ENCODE measurements at places on chromosomes 3 and 15.

GRCh38 chr3:124562769-124563168 is 167.5 kb upstream of the UMPS start:
- DNase-seq = no peak

DNA sequence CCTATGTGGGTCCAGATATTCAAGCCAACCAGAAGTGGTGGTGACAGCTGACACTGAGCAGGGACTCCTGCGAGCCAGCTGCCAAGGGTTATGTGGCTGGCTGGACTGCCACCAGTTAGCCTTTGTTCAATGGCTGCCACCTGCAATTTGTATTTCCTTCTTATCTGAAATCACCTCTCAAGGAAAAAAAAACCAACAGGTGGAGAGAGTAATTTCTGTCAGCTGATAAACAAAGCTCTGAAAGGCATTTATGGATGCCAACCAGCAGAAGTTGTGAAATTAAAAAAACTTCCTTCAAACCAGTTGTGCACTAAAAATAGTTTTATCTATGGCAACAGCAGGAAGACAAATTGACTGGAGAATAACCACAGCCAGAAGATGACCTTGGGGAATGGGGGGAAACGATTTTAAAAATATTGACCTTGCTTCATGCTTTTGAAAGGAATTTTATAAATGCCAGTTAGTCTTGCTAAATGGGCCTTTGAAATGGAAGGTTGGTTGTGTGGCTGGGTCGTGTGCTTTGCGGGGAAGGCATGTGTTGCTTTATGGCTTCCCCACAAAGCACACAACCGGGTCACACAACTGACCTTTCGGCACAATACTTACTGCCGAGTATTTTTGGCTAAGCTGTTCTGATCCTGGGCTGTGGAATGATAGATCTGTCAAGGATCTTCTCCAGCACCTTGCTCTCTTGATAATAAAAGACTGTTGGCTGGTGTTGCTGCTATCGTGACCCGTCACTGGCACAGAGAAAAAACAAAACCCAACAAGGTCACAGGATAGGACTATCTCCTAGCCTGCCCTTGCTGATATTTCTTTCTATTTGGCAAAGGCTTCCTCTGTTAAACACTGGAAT is 3.5 kb downstream of the MYZAP start:
- no peak for DNase-seq

DNA sequence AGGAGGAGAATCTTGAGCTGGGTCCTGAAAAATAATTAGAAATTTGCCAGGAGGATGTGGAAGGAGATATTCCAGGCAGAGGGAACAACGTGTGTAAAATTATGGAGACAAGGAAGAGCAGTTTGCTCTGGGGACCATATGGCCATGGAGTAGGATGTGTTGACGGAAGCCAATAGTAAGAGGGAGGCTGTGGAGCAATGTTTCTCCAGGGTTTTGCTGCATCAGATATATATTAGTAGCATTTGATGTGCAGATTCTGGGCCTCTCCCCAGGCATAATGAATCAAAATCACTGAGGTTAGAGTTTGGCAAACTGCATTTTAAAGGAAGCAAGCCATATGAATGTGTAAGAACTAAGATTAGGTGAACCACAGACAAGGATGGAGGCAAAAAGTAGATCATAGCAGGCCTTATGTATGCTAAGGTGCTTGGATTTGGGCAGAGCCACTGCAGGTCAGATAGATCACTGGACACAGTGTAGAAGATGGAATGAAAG is 192.9 kb upstream of the IL12A start:
- DNase-seq = no peak

DNA sequence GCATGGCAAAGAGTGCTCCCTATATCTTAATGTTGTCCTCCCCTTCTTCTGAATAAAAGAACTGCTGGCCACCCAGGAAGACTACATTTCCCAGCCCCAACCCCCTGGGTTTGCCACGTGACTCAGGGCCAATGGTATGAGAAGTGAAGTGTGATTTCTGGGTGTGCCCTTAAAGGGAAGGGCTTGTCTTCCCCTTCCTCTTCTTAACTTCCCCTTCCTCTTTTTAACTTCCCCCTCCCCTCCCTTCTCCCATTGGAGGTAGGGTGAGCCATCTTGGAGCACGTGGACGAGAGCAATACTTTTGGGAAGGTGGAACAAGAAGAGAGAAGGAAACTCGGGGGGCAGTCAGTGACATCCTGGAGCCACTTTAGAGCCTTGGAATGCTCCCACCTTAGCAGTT is 6.8 kb upstream of the KBTBD12 start:
- DNase-seq = no peak

GRCh38 chr3:112767177-112767576 is 79.5 kb downstream of the CD200R1L start:
- DNase-seq = no peak

DNA sequence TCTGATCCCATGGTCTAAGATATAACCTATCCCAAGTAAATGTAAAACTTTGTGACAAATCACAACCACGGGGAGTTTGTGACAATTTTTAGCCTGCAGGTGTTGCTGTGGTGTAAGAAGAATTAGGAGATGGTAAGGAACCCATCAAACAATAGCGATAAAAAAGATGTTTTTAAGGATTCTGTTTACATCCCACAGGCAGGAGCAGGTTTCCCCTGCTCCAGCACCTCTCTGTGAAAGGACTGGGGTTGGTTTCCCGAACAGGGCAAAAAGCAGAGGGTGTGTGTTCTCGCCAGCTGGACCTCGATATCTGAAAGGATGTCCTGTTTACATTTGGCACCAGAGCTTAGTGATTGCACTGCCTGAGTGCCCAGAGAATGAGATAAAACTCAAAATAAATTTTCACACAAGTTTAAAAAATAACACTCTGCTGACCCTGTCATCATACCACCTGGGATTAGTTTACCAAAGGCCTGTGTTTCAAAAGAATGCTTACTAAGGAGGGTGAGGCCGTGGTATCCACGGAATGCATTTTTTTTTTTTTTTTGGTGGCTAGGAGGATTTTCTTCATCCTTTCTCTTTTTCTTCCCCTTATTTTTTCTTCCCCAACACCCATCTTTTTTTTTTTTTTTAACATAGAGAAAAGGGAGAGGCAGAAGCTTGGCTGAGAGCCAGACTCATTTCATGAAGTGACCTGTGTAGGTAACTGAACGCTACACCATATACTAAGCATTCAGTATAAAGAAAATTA is 151.8 kb upstream of the DPH6 start:
- DNase-seq = peak; percentile 58

Data from EH (cell line).